ENCODE measurements at places on chromosomes 2 and 18.
A peak's percentile ranks its signal among the peaks of the same experiment; 100 is the strongest.

DNA sequence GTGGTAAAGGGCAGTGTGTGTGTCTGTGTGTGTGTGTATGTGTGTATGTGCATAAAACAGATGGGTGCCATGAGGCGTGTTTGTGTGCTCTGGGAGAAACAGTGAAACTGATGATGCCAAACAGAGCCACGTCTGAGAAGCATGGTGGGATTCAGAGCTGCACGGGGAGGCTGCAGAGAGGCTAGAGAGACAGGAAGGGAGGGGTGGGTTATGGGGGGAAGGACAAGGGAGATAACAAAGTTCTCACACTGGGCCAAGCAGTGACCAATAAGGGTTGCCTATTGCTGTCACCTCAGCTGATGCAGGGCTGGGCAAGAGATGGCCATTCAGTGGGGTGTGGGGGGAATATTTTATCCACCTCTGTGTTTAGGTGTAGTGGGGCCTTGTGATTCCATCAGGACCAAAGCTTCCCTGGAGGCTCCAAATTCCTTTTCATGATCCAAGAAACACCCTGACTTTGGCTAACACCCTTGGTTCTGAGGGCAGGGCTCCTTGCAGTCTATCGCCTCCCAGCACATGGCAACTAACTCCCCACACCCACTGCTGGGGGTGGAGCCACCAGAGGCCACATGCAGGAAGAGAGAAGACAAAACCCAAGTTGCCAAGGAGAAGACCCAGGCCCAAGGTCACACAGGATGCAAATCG, 54.2 kb upstream of the POMC start:
- no peak for DNase-seq

- no peak for DNase-seq
Measured at GRCh38 chr2:27992787-27993401, 102.4 kb downstream of the BABAM2 start.

GRCh38 chr18:50169149-50169548, 25.8 kb downstream of the MYO5B start:
- DNase-seq = no peak

GRCh38 chr2:15950088-15950952, 10.0 kb downstream of the MYCN start:
- no peak for DNase-seq

- peak; percentile 30 for DNase-seq
Measured at GRCh38 chr2:181991171-181991885, 5.7 kb downstream of the PPP1R1C start.

DNA sequence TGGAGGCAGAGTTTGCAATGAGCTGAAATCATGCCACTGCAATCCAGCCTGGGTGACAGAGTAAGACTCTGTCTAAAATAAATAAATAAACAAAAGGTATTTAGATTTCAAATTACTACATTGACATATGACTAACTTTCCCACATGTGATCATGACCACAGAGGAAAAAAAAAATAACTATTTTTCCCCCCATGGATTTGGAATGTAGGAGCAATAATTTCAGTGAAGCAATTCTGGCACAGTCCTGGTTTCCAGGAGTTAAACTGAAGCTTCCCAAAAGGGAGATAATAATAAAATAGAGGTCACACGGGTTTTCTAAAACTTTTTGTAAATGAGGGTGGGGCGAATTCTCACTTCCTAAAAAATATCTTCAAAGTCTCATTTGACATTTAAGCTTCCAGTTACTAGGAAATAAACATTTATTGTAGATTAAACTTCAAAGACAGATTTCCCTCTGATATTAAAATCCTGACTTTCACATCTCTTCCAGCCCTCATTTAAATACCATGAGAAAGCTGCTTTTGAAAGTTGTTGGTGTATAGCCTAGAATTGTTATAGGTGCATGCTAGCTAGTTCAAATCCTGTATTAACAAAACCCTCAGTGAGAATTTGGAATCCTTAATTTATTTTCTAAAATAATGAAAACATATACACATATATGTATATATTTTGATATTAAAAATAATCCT, 20.7 kb downstream of the SLC19A3 start:
- no peak for DNase-seq

DNA sequence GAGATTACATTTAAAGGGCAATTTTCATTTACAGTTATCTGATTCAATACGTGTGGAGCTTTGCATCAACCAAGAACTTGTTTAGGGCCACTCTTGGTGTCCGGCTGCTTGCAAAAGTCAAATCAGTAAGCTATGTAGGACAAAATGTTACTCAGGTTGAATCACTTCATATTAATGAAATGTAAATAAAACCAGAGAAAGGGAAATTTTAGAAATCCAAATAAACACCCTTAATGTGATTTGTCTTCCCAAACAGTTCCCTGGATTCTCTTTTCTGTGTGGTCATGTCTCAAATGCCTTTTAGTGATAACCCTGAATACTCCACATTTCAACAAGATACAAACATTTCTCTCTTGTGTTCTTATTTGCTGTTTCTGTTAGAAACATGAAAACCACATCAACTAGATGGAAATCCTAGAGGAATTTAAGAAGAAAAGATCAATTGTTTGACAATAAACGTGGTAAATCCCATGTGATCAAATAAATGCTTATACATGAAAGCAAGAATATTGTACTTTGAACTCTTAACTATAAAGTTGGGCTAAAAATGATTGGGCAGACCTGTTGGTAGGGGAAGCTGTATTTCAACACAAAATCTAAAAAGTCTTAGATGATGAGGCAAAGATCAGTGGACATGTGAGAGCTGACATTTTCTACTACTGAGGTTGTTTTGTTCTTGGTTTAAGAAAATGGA, 101.3 kb downstream of the CDC42EP3 start:
- DNase-seq = no peak

GRCh38 chr2:164905307-164905706, 50.0 kb downstream of the SLC38A11 start:
- DNase-seq = no peak

DNA sequence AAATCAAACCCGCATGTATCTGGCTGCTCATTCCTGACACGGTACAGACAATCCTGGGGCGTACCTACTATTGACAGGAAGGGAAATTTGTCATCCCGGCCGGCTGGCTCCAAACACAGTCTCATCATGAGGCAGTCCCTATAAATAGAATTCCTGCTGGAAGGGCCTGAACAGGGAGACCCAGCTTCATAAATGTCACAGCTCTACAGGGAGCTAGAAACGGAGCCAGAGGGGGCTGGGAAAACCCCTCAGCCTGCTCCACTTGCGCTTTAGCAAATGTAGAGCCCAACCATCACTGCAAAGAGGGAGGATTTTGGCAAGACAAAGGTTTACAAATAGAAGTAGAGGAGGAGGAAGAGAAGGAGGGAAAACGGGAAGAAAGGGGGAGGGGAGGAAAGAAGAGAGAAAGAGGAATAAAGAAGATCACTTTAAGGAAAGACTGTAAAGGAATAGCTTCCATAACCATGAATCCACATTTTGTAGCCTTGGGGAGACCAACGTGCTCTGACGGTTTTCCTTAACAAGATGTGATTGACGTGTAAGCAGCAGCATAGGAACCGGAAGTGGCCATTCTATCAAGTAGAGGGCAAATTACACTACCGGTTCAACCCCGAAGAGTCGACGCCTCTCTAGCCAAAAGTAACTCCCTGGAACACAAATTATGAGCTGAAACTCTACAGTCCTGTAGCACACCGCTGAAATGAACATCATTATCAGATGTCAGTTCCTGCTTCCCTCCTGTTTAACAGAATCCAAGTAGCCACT, 56.8 kb upstream of the TTN start:
- no peak for DNase-seq

- no peak for DNase-seq
Measured at GRCh38 chr2:8282858-8283252, 399.0 kb upstream of the ID2 start.

GRCh38 chr2:128584296-128584890, 265.7 kb upstream of the HS6ST1 start:
- no peak for DNase-seq

GRCh38 chr18:27652480-27653121, 467.5 kb upstream of the CHST9 start:
- no peak for DNase-seq

DNA sequence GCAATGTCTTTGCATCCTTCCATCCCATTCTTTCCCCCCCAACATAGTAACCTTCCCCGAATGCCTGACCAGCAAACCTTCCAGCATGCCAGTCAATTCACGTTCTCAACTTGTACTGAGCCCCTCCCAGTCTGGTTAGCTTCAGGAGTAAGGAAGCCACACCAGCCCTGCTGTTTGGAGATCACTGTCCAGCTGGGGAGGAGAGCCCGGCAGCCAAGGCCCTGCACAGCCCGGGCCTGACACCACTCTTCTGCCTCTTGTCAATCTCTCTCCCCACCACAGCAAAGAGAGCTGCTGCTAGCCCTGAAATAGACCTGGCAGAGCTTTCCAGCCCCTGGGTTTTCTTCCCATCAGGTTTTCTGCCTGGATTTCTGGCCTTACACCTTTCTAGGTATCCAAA, 185.8 kb upstream of the ID2 start:
- DNase-seq = no peak

DNA sequence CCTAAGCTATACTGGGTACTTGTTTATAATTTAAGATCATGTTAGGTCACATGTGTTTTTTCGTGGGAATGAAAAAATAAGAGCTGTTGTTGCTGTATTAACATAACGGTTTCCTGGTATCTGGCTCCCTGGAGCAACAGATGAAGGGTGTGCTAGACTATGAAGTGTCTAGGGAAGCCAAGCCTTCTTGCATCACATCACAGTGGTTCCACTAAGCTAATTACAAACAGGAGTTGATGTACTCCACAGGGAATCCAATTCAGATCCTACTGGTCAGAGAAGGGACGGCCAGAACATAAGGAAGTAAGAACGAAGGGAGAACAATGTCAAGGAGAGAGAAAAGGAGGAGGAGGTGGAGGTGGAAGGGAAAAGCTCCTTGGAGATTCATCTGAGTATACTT, 193.0 kb upstream of the CYP26B1 start:
- DNase-seq = no peak

GRCh38 chr2:23806201-23806600, 120.7 kb downstream of the ATAD2B start:
- DNase-seq = no peak

DNA sequence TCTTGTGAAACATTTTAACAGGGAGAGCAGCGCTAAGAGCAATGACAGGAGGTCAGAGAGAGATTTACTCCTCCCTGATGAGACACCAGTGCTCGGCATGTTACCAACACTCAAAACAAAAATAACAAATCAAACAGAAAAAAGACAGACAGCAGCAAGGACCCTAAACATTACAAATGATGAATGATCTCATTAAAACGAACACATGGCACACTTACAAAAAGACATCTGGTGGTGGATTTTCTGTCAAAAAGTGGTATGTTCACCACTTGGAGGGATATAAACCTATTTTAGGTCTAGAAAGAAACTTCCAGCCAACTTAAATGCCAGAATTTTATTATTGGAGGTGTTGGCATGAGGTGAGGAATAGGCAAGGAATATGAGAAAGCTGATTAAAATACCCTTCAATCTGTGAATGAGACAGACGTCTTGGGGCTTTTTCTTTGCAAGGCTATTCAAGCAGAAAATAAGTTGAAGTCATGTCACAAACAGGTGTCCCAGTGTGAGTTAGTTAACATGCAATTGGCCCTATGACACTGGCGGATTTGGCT, 112.8 kb downstream of the PRELID3A start:
- DNase-seq = peak; percentile 2

DNA sequence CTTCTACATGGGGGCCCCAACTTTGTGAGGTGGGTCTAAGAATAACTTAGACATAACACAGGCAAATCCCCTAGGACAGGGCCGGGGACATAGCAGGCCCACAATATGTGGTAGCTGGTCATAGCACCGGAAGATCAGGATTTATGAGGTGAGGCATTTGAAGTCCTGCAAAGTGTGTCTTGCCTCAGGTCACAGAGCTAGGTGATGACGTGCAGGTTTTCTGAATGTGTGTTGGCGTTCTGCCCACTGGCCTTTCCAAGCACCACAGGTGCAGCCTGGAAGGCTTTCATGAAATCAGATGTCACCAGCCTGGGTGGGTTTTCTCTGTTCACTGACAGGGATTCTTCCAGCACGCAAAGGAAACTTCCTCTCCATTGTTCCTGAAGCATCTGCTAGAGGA, 119.1 kb downstream of the LRATD1 start:
- DNase-seq = peak; percentile 15

DNA sequence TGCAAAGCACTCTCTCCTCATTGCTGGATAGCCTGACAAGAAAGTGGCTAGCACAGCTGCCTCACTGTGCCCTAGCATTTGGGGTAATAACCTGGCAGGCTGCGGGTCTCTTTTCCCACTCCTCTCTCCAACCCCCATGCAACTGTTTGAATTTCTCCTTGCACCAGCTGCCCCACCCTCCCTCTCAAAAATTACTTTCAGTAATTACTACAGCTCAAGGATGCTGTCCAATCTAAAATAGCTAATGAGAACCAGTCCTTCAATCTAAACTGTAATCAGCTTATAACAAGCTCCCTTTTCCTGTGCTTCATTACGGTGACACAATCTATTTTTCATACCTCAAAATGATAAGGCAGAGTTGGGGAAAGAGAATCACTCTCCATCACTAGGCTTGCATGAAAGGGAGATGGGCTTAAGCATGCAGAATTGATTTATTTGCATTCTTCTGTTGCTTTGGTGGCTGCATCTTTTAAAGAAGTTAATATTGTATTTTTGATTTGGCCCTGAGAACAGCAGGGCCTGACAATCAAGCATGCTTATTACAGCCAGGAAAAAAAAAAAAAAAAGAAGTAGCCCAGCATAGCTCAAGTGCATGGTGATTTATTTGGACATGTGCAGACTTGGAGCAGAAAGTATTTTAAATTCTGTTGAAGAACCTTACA, 881.8 kb downstream of the SLC4A3 start:
- DNase-seq = no peak

DNA sequence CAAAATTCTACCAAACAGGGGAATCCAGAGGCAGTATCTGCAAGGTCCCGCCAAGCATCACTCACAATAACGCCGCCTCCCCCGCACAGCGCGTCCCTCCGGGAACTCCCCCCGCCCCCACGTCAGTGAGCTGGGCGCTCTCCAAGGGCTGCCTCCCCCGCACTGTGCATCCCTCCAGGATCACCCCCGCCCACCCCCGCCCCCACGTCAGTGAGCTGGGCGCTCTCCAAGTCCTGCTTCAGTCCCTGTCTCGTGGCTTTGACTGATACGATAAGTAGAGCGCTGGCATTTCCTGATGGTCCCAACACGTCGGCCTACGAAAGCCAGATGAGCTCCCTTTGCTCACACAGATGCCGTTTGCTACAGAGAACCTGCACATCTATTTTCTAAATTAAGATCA, 130.7 kb upstream of the TPO start:
- DNase-seq = no peak

DNA sequence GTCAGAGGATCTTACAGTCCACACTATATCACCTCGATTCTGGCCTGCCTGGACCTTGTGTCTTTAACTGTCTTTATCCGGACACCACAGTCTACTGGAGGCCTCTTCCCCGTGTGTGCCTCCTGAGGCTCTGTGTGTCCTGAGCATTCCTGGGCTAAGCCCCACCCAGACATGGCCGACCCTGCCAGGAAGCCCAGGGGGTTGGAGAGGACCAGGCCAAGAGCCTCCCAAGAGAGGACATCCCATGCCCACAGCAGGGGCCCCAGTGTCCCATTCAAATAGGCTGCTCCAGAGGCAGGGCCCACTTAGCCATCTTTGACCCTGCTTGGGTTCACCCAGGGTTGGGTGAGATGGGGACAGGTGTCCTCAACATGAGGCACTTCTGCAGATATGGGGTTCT, 84.7 kb upstream of the OTOS start:
- no peak for DNase-seq

GRCh38 chr2:139480161-139480650, 700.0 kb upstream of the NXPH2 start:
- DNase-seq = no peak

- no peak for DNase-seq
Measured at GRCh38 chr2:223096235-223096970, 44.4 kb downstream of the KCNE4 start.

GRCh38 chr2:165401285-165401852, 68.1 kb upstream of the CSRNP3 start:
- DNase-seq = peak; percentile 88
